ENCODE measurements at places on chromosomes 4 and X.

GRCh38 chr4:58456727-58457384, 1346.7 kb upstream of the IGFBP7 start:
- no peak for DNase-seq

- DNase-seq: peak; percentile 15
These were observed 169.4 kb upstream of the BANK1 start for GRCh38 chr4:101621120-101621519.

DNA sequence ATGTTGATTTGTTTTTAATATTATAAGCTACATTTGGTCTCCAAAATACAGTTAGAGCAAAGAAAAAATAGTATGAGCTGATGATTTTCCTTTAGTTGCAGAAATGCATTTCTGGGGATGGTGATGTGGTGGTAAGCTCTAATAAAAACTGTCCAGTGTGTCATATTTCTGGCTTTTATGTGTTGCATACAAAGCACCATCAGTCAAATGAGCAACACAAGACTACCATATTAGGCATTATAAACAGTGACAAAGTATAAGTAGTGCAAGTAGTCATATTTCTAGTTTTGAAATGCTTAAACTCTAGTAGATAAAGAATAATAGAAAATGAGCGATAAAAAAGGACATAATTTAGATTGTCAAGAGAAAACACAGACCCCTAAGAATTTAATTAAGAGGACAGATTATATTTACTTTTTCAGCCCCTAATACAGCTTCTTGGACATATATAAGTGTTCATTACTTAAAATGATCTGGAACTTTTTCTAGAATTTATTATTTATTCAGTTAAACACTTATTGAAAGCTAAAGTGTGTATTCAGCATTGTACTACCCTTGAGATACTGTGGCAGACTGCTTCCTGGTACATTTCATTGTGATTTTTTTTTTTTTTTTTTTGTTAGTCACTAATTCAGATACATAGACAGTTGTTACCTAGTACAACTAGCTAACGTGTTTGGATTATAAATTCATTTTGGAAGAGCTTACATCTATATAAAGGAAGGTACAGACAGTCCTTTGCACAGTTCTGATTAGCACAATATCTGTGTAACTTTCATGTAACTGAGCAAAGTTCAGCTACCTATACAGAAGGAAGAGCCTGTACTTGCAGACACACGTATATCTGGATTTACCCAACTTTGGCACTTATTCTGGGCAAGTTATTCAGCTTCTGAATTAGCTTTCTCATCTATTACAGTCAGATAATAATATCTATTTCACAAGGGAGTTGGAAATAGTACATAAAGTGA, 22.3 kb downstream of the RAP1GDS1 start:
- DNase-seq: no peak

GRCh38 chr4:79604152-79604551, 196.1 kb upstream of the GK2 start:
- DNase-seq: no peak

- DNase-seq: no peak
These were observed 169.1 kb downstream of the GUCY2F start for GRCh38 chrX:109312757-109313156.

GRCh38 chr4:39568805-39569204, 41.6 kb upstream of the UGDH start:
- no peak for DNase-seq

GRCh38 chr4:151887031-151887815, 126.4 kb upstream of the GATB start:
- DNase-seq: no peak

DNA sequence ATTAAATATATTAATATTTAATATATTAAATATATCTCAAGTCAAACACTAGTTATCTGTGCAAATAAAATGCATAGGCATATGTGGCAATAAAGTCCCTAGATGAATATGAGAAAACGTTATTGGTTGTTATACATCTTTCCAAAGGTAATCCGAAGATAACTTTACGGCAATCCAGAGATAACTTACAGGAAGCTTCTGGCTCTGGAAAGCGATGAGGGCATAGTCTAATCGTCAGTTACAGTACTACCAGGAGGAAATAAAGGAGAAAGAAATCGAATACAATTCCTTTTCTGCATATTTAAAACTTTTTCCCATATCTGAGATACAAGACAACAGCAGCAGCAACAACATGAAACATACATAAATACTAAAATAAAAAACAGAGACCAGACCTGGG, 35.3 kb downstream of the CNOT6L start:
- DNase-seq: no peak

DNA sequence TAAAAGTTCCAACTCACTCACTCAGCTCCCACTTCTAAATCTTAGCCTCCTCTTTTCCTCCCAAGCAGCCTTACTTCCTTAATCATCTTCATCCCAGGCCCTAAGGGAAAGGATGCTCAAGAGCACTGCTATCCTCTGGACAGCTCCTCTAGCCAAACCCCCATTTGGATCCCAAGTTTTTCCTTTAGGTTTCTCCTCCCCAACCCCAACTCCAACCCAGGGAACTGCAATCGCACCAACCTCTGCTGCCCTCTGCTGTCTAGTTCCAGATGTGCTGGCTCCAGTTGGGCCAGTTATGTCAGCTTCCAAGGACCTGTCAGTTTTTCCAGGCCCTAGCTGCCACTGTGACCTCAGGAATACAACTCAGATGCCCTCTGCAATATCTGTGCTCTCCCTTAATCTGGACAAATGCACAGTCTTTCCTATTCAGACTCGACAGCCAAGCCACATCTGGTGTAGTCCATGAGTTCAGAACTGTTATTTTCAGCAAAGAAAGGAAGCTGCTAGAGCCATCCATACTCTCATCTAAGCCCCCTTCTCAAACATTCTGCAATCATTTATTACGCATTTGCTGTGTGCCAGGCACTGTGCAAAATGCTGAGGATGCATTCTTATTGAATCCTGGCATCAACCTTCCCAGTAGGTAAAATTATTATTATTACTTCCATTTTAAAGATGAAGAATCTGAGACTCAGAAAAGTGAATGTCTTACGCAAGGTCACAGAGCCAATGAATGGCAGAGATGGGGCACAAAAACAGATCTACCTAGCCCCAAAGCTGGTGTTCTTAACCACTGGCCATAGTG, 12.3 kb upstream of the XPNPEP2 start:
- peak; percentile 67 for DNase-seq

DNA sequence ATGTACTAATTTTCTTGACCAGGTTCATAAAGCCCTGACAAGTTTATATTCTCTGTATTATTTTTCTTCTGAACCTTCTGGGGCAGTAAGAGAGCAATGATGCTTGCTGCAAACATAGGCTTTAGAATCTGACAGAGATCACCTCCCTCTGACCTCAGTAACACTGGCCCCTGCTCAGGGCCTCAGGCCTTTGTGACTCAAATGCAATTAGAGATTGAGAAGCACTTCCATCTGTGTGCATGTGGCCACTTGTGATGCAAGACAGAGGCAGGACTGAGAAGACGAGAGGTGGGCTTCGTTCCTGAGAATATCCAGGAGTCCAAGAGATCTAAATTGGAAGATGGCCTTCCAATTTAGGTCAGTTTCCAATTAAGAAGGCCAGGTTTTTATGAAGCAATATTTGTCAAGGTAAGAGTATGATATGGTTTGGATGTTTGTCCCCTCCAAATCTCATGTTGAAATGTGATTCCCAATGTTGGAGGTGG, 82.8 kb upstream of the VEGFC start:
- no peak for DNase-seq

- DNase-seq: no peak
These were observed 18.5 kb downstream of the P2RY8 start for GRCh38 chrX:1518512-1518911.

DNA sequence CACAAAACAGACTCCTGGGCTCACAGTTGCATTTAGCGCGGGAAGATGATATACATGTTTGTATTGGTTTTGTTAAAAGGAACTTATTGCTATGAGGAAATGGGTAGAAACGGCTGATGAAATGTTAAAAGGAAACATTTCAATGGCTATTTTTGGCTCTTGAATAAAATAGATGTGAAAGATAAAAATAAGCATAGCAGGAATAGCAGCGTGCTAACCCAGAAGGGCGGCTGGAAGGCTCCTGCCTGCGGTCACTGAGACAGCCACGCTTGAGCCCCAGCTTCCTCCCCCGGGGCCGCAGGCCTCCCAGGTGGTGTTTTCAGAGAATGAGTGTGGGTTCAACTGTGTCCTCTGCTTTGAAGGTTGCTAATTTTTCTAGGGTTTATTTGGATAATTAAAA, 35.0 kb upstream of the CLCN4 start:
- DNase-seq: no peak

DNA sequence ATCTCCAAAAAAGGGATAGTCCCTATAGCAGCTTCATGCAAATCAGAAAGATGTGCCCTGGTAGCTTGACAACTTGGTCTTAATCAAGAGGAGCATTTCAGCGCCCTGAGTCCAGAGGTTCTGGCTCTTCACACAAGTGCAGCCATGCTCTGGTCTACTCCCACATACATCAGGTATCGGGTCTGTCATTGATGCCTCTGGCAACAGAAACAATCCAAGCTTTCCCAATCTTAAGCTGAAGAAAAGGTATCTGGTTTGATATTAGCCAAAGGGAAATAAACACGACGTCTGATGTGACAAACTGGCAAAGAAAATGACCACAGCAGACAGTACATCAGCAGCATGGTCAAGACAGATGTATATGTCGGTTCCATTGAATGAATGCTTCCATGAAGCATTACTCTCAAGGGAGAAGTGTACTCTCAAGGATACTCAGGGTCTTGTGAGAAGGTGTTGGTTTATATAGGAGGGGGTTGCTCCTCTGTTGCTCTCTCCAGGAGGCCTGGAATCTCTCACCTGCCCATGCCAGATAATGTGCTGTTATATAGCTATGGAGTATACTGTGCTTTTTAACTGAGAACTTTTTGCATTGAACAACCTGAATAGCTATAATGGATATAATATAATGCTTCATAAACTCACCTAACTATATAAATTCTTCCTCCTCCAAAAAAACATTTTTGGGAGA, 879.6 kb upstream of the PCDH10 start:
- no peak for DNase-seq

GRCh38 chrX:130086447-130087206, 23.7 kb downstream of the ELF4 start:
- DNase-seq: no peak

DNA sequence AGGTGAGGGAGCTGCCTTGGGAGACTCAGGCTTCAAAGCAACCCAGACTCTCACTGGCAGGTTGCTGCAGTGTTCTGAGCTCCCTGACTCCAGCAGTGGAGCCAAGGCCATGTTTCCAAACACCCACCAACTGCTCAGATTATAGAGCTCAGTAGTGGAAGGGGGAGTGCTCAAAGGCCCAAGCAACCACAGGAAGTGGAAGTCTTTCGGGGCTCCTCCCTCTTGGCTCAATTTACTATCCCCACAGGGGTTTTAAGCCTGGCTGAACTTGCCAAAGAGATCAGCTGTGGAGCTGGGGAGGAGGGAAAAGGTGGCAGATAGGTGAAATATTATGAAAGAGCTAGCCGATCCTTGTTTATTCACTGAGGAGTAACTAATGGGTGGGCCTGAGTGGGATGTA, 82.5 kb downstream of the HPRT1 start:
- no peak for DNase-seq

DNA sequence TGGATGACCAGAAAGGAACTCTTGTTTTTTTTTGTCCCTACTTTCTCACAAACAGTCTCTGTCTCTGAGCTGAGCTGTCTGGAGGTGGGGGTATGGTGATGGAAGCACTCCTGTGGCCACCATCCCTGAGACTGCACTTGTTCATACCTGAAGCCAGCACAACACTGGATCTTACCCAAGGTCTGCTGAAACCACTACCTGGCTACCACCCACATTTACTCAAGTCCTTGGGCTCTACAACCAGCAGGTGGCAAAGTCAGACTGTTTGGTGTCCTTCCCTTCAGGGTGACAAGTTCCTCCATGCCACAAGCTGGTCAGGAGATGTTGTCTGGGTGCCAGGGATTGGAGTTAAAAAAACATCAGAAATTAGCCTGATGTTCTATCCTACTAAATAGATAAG, 89.7 kb downstream of the NEXMIF start:
- no peak for DNase-seq

GRCh38 chrX:37958525-37959211, 47.7 kb upstream of the SYTL5 start:
- DNase-seq: no peak

- DNase-seq: no peak
These were observed 369.9 kb upstream of the NR3C2 start for GRCh38 chr4:148812101-148812500.

DNA sequence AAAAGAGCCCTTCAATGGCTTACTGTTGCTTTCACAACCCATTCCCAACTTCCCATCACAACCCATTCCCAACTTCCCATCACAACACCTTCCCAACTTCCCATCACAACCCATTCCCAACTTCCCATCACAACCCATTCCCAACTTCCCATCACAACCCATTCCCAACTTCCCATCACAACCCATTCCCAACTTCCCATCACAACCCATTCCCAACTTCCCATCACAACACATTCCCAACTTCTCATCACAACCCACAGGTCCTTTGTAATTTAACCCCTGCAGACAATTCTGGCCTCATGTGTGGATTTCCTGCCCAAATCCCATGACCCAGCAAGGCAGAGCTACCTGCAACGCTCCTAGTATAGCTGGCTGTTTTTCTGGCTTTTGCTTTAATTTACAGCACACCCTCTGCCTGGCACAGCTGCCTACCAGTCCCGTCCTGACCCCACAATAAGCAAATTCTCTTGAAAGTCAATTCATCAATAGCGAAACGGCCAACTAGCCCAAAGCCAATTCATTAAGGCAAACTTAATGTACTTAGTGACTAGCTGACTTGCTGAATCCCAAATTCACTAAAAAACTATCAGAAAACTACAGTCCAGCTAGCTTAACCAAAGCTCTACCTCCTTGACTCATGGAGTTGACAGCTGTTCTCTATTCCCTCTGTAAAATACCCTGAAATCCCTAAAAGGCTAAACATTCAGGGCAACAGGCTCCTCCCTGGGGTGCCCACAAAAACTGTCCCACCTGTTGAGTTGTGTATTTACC, 75.6 kb downstream of the AFAP1 start:
- DNase-seq: no peak

DNA sequence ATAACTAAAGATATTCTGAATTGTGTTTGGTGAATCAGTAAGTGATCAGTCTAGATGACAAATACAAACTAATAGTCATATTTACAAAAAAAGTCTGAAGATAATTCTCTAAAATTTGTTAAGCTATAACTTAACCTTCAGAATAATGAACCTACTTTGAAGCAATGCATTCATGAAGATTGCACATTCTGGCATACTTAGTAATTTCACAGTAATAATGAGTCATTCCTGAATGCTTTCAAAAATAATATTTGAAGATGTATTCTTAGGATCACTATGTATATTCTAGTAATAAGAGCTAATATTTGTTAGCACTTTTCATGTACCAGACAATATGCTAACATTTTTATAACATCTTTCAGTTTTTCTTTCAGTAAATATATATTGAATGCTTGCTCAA, 756.7 kb upstream of the SLIT2 start:
- no peak for DNase-seq

DNA sequence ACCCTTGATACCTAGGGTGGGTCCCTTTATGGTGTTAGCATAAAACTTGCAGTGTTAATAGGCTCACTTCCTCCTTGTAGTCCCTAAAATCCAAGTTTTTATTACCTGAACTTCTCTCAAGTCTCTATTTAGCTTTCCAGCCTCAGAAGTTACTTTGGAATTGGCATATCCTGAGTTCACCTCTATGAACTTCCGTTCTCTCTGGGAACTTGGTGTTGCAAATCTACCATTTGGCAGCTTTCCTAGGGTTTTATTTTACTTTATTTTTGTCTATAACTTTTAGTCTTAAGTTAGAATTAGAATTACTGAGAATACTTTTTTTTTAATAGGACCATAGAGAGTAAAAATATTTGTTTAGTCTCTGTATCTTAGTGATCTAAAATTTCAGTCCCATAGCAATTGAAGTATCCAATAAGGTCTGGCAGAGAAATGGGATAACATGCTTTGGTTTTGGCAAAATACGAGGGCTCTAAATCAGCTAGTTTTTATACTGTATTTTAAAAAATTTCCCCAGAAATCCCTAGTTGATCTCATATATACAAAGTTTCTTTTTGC, 30.3 kb upstream of the NAF1 start:
- DNase-seq: peak; percentile 83

All from muscle of arm (tissue), 14 donors.